WTC11 (cell line): ENCODE measurements at places on chromosomes 2 and 18.

- no peak overlapping the region for H3K27ac ChIP-seq
- H3K27me3 ChIP-seq: no peaks in the 10 kb centered on the region
- peaks cover 7% of the 10 kb centered on the region for H3K4me1 ChIP-seq
Measured at GRCh38 chr2:48174503-48174902, 268.2 kb upstream of the FBXO11 start.

- no peak for DNase-seq
- no peaks in the 10 kb centered on the region for H3K4me1 ChIP-seq
Measured at GRCh38 chr2:52918551-52918950, 849.1 kb upstream of the CHAC2 start.

- H3K36me3 ChIP-seq: no peaks in the 10 kb centered on the region
- DNase-seq: no peak
- peaks cover 6% of the 10 kb centered on the region; the same call in 1 of the 2 replicates for H3K4me1 ChIP-seq
- H3K27ac ChIP-seq: no peak overlapping the region
- H3K4me3 ChIP-seq: no peak overlapping the region
Measured at GRCh38 chr2:178008636-178009289, 63.8 kb downstream of the PDE11A start.

GRCh38 chr2:234550511-234551107 is 53.7 kb upstream of the ARL4C start:
- no peak overlapping the region for H3K27ac ChIP-seq
- no peak overlapping the region for H3K4me3 ChIP-seq
- peaks cover 15% of the 10 kb centered on the region for H3K27me3 ChIP-seq
- peaks cover 8% of the 10 kb centered on the region for H3K36me3 ChIP-seq
- DNase-seq: peak; percentile 74

- H3K36me3 ChIP-seq: peaks cover 29% of the 10 kb centered on the region
- H3K4me3 ChIP-seq: no peak overlapping the region
- peaks cover 4% of the 10 kb centered on the region; the same call in 1 of the 2 replicates for H3K27me3 ChIP-seq
- DNase-seq: no peak
- H3K27ac ChIP-seq: no peak overlapping the region
- H3K4me1 ChIP-seq: peaks cover 33% of the 10 kb centered on the region
Measured at GRCh38 chr18:74113711-74114110, 33.9 kb downstream of the FBXO15 start.

GRCh38 chr2:173606619-173607248 is 252.1 kb downstream of the CDCA7 start:
- H3K27ac ChIP-seq: peak overlapping the region; percentile 73
- DNase-seq: no peak
- H3K27me3 ChIP-seq: no peaks in the 10 kb centered on the region
- H3K36me3 ChIP-seq: peaks cover 4% of the 10 kb centered on the region
- H3K4me3 ChIP-seq: no peak overlapping the region

- no peak overlapping the region for H3K27ac ChIP-seq
- no peaks in the 10 kb centered on the region for H3K36me3 ChIP-seq
- no peak for DNase-seq
- H3K4me3 ChIP-seq: no peak overlapping the region
- H3K27me3 ChIP-seq: no peaks in the 10 kb centered on the region
Measured at GRCh38 chr2:203951366-203951902, 14.9 kb downstream of the ICOS start.

GRCh38 chr18:9961041-9961440 is 47.2 kb downstream of the VAPA start:
- DNase-seq: no peak
- no peak overlapping the region for H3K27ac ChIP-seq
- no peaks in the 10 kb centered on the region for H3K36me3 ChIP-seq
- no peak overlapping the region for H3K4me3 ChIP-seq
- peaks cover 24% of the 10 kb centered on the region for H3K4me1 ChIP-seq

DNA sequence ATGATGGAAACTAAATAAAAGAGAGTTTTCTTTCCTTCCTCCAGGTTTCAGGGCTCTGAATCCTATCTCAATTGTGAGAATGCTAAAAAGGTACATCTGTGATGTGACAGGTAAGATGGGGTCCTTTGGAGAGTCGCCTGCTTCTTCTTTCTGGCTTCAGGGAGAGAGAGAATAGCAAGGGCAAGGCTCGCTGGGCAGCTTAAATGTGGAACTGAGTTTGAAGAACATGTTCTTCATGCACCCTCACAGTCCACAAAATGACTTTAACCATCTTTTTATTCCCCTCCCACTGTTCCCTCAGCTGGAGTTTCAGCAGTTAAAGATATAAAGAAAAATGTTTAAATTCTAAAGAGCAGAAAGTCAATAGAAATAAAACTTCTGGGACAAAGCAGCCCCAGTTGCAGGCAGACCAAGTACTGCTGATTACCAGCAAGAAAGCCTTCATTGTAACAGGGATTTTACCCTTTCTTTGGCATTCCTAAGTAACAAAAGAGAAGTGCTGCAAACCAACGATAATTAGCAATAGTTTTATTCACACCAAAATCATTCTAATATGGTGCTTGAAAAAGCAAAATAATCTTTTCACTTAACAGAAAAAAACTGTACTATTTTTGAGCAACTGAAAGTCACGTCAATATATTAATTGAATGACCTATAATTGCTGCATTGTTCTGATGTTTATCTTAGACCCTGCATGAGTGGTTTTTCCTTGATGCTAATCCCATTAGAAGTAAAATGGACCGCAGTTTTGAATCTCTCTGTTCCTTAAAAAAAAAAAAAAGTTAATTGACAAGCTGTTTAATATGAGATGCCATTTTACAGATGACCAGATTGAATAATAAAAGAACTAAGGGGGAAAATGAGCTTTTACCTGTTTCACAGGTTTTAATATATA is 61.5 kb downstream of the LRP2 start:
- H3K27me3 ChIP-seq: no peaks in the 10 kb centered on the region
- no peaks in the 10 kb centered on the region for H3K36me3 ChIP-seq
- no peak overlapping the region for H3K4me3 ChIP-seq
- peaks cover 17% of the 10 kb centered on the region for H3K4me1 ChIP-seq
- DNase-seq: no peak

DNA sequence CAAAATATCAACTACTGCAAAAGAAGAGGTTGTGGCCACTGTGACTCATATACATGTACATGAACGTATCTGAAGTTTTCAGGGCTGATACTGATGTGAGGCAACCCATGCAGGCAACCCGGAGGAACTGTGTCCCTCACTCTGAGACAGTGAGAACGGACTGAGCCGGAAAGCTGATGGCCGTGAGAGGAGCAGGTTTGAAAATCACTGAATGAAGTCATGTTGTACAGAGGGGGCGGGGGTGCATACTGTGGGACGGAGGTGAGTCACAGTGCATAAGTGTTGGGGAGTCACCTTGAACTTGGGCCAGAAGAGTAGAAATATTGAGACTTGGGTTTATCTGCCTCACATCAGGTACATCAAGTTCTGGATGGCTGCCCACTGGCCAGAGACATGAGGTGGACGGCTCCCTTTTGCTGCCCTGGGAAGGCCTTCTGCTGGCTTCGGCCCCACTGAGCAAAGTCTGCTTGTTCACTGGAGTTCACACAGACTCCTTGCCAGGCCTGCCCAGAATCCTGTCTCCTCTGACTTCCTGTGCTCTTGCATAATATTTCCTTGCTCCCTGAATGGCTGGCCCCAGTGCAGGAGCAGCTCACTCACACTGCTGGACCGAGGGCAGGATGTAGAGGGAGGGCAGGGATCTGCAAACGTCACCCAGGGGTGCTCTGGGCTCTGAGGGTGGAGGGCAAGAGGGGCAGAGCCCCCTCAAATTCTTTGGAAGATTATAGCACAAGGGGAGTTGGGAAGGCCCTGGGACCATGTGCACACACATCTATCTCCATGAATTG is 18.1 kb downstream of the EPAS1 start:
- H3K4me3 ChIP-seq: no peak overlapping the region
- H3K4me1 ChIP-seq: peaks cover 10% of the 10 kb centered on the region
- no peaks in the 10 kb centered on the region for H3K36me3 ChIP-seq
- H3K27me3 ChIP-seq: no peaks in the 10 kb centered on the region

GRCh38 chr2:234496835-234497593 is at the start of gene ARL4C:
Gene ARL4C (minus strand): TSS chr2:234497081. CDS start chr2:234496586, 495 bp downstream.
- peak within 1 kb of the TSS; percentile 12 for H3K27ac ChIP-seq
- peak; percentile 73 for DNase-seq
- peaks cover 35% of the 10 kb centered on the region for H3K4me1 ChIP-seq
- H3K36me3 ChIP-seq: no peaks in the 10 kb centered on the region
- H3K27me3 ChIP-seq: peaks cover 30% of the 10 kb centered on the region

GRCh38 chr2:3612639-3613523 is 18.0 kb downstream of the COLEC11 start:
- no peak overlapping the region for H3K27ac ChIP-seq
- peaks cover 20% of the 10 kb centered on the region for H3K36me3 ChIP-seq

GRCh38 chr18:32920796-32921787 is 148.3 kb upstream of the KLHL14 start:
- no peak overlapping the region for H3K4me3 ChIP-seq
- no peaks in the 10 kb centered on the region; the same call in 1 of the 2 replicates for H3K27me3 ChIP-seq
- peaks cover 3% of the 10 kb centered on the region; the same call in 1 of the 2 replicates for H3K4me1 ChIP-seq
- no peak for DNase-seq
- H3K36me3 ChIP-seq: no peaks in the 10 kb centered on the region
